Adipocyte (in vitro differentiated cells): ENCODE measurements at places on chromosomes 16 and 17.

GRCh38 chr17:69269131-69269998 lies 40.7 kb upstream of the ABCA10 start:
- DNase-seq = peak; percentile 85

GRCh38 chr17:80725517-80725916 lies 180.9 kb downstream of the RPTOR start:
- DNase-seq = peak; percentile 45

DNA sequence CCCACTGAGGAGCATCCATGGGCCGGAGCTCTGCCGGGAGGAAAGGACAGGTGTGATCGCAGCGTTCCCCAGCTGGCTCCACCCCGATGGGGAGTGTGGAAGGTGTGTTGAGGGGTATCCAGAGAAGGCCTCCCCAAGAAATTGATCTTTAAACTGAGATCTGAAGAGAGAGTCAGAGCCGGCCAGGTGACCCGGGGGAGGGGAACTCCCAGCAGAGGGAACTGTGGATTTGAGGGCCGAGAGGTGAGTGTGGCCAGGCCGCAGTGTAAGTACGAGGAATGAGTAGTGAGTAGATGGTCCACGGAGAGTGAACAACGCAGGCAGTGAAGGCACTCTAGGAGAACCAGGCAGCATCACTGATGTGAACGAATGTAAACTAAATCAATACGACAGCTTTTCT lies 80.2 kb downstream of the RPTOR start:
- DNase-seq = no peak

GRCh38 chr17:27960183-27960849 lies 67.2 kb upstream of the LYRM9 start:
- DNase-seq = no peak

DNA sequence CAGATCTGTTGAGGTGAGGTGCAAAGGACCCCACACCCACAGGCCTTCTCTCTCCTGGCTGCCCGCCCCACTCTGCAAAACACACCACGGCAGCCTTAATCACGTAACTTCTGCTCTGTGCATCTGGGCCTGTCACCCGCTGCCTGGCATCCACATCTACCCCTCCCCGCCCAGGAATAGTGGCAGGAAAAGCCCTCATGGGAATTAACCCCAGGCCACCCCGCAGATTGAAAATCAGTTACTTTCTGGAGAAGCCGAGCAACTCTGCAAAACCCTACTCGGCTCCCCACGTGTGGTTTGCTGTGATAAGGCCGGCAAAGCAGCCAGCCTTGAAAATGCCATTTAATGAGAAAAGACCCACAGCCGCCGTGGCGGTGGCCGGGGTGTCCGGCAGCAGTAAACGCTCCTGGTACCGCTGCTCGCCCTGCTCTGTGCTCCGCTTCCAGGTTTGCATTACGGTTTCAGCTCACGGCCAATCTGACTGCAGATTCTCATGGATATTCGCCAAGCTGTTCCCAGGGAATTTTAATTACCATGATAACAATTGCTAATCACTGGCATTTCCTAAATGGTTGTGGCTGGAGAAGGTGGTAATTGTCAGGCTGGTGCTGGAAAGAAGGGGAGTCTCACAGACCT lies 78.0 kb upstream of the DOC2B start:
- no peak for DNase-seq

- DNase-seq = peak; percentile 59
These were observed 651 bp upstream of the EIF1 start for GRCh38 chr17:41687828-41688640.

- DNase-seq = no peak
These were observed 8.5 kb downstream of the G6PC1 start for GRCh38 chr17:42908872-42909700.
